Sigmoid colon (tissue), 7 donors: ENCODE measurements at places on chromosomes 3 and 15. TPM values are rescaled to one million over a fixed set of nuclear protein-coding genes. Genes with fewer than 3 reads are reported as not detected.

Gene ANKUB1
- not detected for total RNA-seq

Gene EIF4E3
- total RNA-seq, result 24.7 TPM

Gene NECTIN3
- total RNA-seq, result 54.1 TPM

Gene ZNF148
- total RNA-seq, result 38.2 TPM

Gene GPR149
- not detected for total RNA-seq

Gene SCAANT1
- total RNA-seq, result not detected

Gene POC1A
- 1.1 TPM for total RNA-seq

Gene INSYN1
- 6.6 TPM for total RNA-seq

Gene THRB
- 37.7 TPM for total RNA-seq

DNA sequence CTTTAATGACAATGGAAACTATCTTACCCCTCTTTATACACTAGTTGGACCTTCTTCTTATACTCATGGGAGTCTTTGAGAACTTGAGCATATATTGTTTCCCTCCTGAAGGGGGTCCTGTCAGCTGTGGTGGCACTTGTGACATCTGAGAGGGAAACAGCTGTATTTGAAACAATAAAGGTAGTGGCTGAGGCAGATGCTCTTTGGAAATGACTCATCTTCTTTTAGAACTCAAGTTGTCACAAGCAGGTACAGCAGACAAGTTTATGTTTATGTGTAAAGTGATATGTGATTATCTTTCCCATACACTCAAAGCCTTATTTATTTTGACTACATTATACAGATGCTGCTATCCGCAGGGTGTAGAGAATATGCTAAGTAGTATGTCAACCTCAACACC, 220.0 kb upstream of the GRM7 start:
- no peaks in the 10 kb centered on the region for H3K4me1 ChIP-seq
- H3K36me3 ChIP-seq, result no peaks in the 10 kb centered on the region
- H3K4me3 ChIP-seq, result no peak overlapping the region
- no peaks in the 10 kb centered on the region for H3K27me3 ChIP-seq
- no peak overlapping the region for H3K27ac ChIP-seq

DNA sequence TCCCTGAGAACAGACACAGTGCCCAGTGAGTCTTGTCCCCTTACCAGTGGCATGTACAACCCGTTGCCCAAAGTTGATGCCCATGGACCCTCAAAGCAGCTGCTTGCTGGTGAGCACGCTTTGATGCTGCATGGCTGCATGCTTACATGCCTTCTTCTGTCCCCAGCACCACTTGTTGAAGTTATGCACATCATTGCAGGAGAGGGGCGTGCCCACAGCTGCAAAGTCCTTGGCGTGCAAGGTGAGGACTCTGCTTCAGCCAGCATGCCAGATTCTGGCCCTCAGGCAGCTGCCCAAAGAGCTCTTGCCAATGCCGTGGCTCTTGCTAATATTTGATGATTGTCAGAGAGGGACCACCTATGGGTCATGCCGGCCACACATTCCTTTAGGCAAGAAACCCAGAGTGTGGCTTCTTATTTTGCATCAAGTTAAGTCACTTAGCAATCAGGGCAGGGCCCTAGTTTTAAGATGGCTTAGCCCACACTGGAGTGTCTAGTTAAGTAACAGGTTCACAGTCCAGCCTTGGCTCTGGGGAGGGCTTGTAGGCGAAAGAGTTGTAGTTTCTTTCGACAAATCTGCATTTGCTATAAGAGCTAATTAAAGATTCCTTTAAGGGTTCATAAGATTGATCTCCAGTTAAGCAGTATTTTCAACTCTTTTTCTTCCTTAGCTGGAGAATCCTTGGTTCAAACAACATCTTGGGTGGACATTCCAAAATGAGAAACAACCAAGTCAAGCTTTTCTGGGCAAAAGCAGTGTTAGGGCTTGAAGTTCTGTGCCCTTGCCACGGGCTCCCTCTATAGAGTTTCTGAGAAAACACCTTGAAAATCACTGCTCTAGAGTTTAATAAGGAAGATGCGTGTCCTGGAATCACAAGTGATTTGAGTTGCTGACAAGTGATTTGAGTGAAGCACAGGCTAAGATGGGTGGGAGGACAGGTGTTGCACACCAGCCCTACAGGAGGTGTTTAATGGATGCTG, 128.6 kb downstream of the SLCO3A1 start:
- DNase-seq, result no peak
- H3K4me1 ChIP-seq, result no peaks in the 10 kb centered on the region
- H3K27me3 ChIP-seq, result no peaks in the 10 kb centered on the region
- H3K27ac ChIP-seq, result no peak overlapping the region
- no peak overlapping the region for H3K4me3 ChIP-seq
- H3K36me3 ChIP-seq, result no peaks in the 10 kb centered on the region

DNA sequence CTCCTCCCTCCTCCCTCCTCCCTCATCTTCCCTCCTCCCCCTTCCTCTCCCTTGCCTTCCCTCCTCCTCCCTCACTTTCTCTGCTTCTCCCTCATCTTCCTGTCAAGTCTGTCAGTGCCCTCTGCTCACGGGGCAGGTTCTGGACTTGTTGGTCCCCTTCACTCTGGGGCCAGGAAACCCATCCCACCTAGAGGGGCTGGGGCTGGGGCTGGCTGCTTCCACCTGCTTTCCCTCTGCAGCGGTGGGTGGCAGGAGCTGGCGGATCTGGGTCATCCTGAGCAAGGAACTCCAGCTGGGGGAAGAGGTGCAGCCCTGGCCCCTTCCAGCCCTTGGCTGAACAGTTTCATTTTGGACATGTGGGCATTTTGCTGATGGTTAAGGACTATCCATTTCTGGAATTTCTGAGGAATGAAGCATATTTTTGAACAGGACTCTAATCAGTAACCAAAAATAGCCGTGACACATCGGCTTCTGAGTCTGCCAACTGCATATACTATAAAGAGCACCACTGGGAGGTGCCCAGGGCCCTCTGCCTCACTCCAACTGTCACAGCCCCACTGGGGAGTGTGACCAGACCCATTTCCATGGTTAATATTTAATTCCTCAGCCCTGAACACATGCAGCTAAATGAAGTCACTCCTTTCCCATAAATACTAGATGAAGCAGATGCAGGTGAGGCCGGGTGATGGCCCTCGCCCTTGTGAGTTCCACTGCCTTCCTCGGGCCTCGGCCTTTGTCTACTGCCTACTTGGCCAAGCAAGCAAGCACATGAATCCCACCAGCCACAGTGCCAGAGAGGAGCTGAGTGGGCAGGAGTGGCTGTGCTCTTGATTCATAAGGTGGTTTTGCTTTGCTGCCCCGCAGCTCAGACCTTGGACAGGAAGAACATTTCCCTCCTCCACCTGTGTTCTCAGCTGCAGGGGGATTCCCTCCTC, 39.8 kb downstream of the CHDH start:
- H3K36me3 ChIP-seq, result no peaks in the 10 kb centered on the region
- peak; percentile 52 for DNase-seq
- no peaks in the 10 kb centered on the region for H3K27me3 ChIP-seq
- H3K4me3 ChIP-seq, result no peak overlapping the region

DNA sequence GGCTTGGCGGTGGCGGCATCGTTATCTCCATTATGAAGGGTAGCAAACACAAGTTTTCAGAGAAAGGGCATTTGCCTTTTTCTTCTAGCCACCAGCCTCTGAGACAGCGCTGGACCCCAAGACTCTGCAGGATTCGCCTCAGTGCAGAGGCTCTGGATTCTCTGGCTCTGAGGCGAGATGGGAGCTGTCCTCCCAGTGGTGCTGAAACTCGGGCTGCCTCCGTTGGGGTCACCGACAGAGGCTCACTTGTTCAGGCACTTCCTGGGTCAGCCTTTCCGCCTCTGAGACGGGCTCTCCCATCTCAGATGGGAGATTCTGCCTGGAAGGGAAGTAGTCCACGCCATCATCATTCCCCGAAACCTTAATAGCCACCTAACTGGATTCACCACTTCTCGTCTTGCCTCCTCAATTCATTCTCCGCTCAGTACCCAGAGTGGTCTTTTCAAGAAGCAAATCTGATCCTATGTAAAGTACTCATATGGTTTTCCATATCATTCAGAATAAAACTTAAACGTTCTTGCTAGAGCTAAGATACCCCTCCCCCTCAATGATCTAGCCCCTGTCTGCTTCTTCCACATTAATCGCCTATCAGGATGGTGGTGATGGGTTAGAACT, 76.9 kb downstream of the RHCG start:
- H3K4me3 ChIP-seq, result no peak overlapping the region
- H3K27ac ChIP-seq, result no peak overlapping the region
- no peak for DNase-seq
- H3K27me3 ChIP-seq, result peaks cover 13% of the 10 kb centered on the region
- no peaks in the 10 kb centered on the region for H3K36me3 ChIP-seq

DNA sequence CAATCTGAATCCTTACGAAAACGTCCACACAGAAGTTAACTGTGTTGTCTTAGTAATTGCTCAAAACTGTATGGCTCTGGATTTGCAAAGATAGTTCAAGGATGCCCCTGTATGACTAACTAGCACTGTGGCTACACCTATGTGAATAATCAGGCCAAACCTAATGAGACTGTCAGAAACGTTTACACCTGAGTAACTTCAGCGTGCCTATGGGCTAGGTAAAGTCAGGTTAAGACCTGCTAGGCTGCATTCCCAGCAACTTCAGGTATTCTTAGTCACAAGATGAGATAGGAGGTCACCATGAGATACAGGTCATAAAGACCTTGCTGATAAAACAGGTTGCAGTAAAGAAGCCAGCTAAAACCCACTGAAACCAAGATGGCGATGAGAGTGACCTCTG, 87.8 kb upstream of the PLXND1 start:
- no peaks in the 10 kb centered on the region for H3K27me3 ChIP-seq
- no peaks in the 10 kb centered on the region for H3K4me1 ChIP-seq
- no peaks in the 10 kb centered on the region for H3K36me3 ChIP-seq
- H3K4me3 ChIP-seq, result no peak overlapping the region

- no peak overlapping the region for H3K4me3 ChIP-seq
- H3K27ac ChIP-seq, result no peak overlapping the region
- no peaks in the 10 kb centered on the region for H3K27me3 ChIP-seq
- no peak for DNase-seq
- no peaks in the 10 kb centered on the region for H3K4me1 ChIP-seq
- no peaks in the 10 kb centered on the region for H3K36me3 ChIP-seq
These were observed 166.2 kb upstream of the NSMCE3 start for GRCh38 chr15:29435811-29436210.

DNA sequence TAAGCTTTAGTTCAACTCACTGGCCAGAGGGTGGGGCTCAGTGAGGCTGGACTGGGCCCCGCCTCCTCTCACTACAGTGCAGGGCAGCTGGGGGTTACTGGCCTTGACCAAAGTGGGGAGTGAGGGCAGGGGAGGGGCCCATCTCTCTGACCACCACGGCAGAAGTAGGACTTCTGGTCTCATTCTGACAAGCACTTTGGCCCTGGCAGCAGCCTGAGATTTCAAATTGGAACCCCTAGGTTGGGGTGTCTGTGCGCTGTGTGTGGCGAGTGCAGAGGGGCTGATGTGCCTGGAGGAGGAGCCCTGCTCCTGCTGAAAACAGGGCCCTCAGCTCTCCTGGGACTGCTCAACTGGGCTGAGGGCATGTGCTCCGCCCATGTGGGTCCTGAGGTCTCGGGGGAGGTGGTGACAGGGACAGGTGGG, 60.3 kb upstream of the RPL32 start:
- peaks cover 33% of the 10 kb centered on the region for H3K36me3 ChIP-seq
- no peaks in the 10 kb centered on the region for H3K4me1 ChIP-seq
- no peak for DNase-seq
- H3K4me3 ChIP-seq, result no peak overlapping the region

DNA sequence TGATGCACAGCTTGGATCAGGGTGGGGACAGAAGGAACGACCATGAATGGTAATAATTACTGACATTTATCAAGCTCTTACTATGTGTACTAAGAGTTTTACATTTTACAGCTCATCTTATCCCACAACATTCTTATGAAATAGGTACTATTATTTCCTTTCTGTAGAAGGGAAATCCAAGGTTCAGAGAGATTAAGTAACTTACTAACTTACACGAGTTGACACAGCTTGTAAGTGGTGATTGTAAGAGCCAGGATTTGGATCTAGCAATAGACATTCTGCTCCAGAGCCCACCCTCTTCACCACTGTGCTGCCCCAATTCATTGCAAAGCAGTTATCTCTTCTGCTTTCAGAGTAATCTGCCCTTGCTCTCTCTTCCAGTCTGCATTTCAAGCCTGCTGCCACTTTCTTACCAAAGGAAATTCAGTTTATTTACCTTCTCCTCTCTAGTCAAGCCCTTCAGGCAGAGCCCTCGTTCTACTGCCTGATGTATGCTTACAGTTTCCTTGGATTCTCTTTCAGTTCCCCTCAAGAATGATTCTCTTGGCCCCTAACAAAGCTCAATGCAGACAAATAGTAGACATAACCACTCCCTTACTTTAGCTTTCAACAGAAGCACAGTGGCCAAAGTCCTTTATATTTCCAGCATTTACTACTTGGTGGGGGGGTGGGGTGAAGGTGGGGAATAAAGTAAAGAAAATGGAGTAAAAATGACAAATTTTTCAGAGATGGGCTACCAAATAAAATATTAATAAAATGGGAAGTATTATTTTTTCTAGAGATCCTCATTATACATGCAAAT, 65.8 kb downstream of the ATP8B4 start:
- H3K36me3 ChIP-seq, result no peaks in the 10 kb centered on the region
- H3K4me1 ChIP-seq, result no peaks in the 10 kb centered on the region
- H3K27ac ChIP-seq, result peak overlapping the region; percentile 8
- no peak for DNase-seq
- no peak overlapping the region for H3K4me3 ChIP-seq

DNA sequence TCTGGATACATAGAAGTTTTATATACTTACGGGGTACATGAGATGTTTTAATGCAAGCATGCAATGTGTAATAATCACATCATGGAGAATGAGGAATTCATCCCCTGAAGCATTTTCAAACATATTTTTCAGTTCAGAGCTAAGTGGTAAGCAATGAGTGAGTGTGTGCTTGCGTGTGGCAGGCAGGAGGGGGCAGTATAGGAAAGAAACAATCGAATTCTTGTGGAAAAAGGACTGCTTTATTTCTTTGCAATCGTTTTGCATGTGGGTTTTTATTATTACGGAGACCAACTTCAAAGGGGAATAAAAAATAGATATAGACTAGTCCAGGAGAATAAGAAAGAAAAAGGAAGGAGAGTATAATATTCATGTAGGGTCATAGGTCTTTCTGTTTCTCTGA, 271.6 kb downstream of the CHL1 start:
- no peaks in the 10 kb centered on the region for H3K4me1 ChIP-seq
- no peak overlapping the region for H3K4me3 ChIP-seq
- no peak overlapping the region for H3K27ac ChIP-seq

GRCh38 chr3:187831125-187832051, 86.1 kb upstream of the BCL6 start:
- no peaks in the 10 kb centered on the region for H3K27me3 ChIP-seq
- no peak for DNase-seq
- H3K4me3 ChIP-seq, result no peak overlapping the region
- H3K4me1 ChIP-seq, result no peaks in the 10 kb centered on the region

DNA sequence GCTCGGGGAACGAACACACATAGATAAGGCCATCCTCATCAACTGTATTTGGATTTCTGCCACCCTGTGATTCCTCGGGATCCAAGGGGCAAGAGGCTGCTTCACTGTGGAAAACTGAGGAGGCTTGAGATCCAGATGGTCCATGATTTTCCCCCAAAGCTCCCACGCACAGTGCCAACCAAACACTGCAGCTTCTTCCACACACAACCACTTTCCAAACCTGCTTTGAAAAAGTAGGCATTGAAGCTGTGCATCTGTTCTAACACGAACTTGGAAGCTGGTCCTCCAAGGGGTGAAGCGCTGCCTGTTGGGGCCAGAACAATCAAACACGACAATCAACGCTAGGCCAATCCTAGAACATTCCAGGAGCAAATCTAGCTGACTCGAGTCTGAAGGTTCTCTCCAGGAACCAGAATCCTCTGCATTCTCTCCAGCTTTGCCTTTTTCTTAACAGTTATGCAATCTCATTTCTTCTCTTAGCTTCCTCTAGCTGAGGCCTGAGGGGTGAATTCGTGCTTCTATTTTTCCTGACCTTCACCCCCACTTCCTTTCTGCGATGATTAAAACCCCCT, 104.4 kb downstream of the LRRK1 start:
- H3K27me3 ChIP-seq, result no peaks in the 10 kb centered on the region
- H3K4me1 ChIP-seq, result no peaks in the 10 kb centered on the region
- H3K4me3 ChIP-seq, result no peak overlapping the region
- peaks cover 13% of the 10 kb centered on the region for H3K36me3 ChIP-seq
